ENCODE measurements at places on chromosomes 1 and 21. TPM values are rescaled to one million over a fixed set of nuclear protein-coding genes. Genes with fewer than 3 reads are reported as not detected.

DNA sequence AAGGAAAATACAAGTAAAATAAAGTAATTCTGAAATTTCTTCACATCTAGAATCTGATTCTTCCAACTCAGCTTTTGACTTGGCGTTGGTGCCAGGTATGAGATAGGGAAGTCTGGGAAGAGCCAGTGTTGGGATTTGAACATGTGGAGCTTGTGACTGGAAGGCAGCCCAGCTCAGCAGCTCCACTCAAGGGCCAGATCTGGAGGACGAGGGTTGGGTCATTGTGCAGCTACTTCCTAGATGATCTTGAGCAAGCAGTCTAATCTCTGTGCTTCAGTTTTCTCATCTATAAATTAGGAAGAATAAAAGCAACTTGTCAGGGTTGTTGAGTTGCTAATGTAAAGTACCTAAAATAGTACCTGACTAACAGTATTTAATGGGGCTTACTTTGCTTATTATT lies 5.0 kb downstream of the ADARB1 start:
- DNase-seq, result no peak

GRCh38 chr21:34100790-34101189 lies 27.4 kb downstream of the MRPS6 start:
- DNase-seq, result no peak

DNA sequence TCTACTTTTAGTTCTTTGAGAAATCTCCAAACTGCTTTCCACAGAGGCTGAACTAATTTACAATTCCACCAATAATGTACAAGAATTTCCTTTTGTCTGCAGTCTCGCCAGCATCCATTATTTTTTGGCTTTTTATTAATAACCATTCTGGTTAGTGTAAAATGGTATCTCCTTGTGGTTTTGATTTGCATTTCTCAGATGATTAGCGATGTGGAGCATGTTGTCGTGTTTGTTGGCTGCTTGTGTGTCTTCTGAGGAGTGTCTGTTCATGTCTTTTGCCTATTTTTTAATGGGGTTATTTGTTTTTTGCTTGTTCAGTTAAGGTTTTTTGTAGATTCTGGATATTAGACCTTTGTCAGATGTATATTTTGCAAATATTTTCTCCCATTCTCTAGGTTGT lies 131.5 kb downstream of the MAST2 start:
- no peak for DNase-seq

- DNase-seq, result no peak
Observed at GRCh38 chr1:147811273-147811672, 50.9 kb upstream of the GJA5 start.

DNA sequence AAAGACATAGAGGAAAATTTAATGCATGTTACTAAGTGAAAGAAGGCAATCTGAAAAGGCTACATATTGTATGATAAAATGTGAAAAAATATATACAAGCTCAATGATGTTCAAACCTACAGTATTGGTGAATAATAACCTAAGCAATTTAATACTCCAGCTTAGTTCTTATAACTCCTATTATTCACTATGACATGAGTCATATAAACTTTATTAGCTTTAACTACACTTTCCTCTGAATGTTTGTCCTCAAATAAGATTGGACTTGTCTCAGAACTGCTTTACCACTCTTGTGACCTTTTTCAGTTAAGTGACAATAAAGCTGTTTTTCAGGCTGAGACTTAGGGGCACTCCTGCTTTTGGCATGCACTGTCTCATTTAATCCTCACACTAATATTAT lies 50.9 kb downstream of the CNST start:
- DNase-seq, result no peak

DNA sequence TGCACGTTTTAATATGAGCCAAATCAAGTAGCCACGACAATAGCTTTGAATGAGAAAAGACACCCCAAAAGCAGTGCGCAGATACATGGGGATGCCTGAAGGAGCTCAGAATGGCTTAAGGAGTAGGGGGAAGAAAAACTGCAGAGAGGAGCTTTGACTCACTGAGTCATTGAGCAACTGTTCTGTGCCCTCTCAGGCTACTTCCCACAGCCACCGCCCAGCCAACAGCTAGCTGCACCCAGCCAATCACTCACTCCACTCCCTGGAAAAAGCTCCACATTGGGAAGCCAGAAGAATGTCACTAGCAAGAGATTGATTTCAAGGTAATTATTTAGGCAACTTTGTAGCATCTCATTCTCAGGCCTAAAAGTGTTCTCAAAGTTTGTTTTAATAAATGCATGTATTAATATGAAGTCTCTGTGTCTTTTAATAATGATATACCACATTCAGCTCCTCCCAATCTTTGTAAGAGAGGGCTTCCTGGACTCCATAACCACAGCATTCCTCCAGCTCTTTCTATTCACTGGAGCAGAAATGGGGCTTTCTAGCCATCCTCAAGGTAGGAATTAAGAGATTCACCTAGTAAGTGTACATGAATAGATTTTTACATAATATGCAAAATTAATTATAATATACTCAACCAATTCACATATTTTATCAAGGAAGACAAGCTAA lies 16.8 kb downstream of the DUSP10 start:
- DNase-seq, result peak; percentile 73

DNA sequence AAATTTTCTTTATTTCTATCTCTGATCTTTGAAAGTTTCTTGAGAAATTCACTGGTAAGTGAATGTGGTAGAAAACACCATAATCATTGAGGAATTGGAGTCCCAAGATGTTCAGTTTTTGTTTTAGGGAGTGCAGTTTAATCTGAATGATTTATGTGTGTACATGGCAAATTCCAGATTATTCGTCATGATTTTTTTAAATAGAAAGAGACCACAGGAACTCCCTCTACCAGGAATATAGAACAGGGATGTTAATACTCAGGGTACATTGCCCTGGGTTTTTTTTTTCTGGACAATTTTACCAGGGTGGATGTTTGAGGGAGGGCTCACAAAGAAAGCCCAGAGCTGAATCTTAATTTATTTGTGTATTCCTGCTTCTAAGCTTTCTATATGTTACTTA lies 109.0 kb downstream of the VPS13D start:
- DNase-seq, result no peak

GRCh38 chr1:182159443-182159842 lies 97.9 kb upstream of the ZNF648 start:
- DNase-seq, result no peak

DNA sequence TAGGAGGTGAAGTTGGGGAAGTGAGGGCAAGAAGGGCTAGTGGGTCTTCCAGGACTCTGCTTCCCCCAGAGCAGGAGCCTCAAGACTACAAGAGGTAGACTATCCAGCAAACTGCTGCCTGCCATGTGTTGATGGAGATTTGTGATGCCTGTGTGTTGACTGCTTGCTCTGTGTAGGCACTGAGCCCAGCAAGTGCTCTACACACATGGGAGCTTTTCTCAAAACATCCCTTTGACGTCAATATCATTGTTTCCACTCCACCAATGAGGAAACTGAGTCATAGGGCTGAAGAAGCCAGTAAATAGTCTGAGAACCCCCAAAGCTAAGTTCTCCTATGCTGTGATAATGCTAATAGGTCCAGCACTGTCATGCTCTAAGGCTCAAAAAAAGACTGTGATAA lies 207.2 kb upstream of the NFIA start:
- DNase-seq, result no peak

DNA sequence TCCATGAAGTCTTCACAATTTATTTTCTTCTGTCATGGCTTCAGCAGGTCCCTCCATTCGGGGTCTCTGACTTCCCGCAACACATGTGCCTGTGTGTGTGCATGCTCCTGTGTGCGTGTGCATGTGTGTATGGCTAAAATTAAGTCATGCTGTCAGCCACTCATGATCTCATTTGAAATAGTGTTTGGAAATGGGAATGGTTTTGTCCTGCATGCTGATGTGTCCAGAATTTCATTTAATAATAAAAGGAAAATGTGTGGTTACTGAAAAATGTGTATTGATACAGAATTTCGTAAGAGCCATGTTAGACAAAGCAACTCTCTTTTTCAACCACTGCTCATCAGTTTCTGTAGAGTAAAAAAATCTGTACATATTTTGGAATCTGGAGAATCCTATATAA lies 123.8 kb upstream of the PRDX6 start:
- DNase-seq, result no peak

DNA sequence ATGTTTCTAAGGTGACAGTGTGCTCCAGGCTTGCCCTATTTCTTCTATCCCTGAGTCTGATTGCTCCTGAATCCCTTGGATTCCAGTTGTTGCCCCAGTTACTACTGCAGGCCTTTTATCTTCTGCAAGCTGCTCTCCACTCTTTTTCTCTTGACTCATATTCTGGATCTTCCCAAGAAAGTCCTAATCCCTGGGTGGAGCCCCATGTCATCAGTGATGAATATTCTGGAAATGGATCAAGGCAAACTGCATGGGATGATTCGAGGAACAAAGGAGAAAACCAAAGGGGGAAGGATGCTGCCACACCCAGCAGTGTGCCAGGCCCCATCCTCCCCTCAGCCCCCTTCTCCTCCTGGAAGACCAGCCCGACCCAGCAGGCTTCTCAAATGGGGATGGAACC lies 63.3 kb upstream of the ATP2B4 start:
- DNase-seq, result no peak

DNA sequence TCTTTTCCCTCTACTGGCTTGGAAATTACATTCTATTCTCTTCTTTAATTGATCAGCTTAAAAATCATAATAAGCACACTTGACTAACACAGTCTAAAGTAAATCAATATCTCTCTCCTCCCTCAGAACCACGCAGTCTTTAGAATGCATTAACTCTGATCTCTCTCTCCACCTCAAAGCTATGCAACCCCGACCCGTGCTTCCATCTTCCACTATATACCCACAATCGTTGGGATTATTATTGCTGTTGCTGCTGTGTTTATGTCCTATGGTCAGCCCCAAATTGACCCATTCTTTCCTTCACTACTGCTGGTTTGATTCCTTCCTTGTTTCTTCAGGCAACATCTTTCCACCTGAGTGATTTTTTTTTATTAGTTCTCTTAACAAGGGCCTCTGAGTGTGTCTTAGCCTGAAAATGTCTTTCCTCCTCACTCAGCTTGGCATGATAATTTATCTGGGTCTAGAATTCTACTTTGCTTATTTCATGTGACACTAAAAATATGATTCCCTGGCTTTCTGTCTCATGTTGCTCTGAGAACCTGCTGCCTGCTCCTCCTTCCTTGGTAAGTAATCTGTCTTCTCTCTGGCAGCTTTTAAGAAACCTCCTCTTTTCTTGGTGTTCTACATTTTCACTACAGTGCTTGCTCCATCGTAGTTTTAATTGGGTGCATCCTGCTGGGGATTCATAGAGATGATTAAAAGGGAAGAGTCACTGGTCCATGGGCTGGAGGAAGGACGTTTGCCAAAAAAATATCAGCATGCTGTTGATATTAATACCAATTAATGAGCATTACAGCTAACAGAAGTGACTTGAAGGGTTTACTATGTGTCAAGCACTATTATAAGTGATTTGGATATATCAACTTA lies 472.2 kb downstream of the MATN1 start:
- DNase-seq, result no peak

GRCh38 chr21:45200581-45201296 lies 87.0 kb downstream of the POFUT2 start:
- no peak for DNase-seq

GRCh38 chr1:179953974-179954492 lies 577 bp upstream of the CEP350 start:
- no peak for DNase-seq

GRCh38 chr1:224054611-224055010 lies 59.3 kb upstream of the FBXO28 start:
- no peak for DNase-seq

DNA sequence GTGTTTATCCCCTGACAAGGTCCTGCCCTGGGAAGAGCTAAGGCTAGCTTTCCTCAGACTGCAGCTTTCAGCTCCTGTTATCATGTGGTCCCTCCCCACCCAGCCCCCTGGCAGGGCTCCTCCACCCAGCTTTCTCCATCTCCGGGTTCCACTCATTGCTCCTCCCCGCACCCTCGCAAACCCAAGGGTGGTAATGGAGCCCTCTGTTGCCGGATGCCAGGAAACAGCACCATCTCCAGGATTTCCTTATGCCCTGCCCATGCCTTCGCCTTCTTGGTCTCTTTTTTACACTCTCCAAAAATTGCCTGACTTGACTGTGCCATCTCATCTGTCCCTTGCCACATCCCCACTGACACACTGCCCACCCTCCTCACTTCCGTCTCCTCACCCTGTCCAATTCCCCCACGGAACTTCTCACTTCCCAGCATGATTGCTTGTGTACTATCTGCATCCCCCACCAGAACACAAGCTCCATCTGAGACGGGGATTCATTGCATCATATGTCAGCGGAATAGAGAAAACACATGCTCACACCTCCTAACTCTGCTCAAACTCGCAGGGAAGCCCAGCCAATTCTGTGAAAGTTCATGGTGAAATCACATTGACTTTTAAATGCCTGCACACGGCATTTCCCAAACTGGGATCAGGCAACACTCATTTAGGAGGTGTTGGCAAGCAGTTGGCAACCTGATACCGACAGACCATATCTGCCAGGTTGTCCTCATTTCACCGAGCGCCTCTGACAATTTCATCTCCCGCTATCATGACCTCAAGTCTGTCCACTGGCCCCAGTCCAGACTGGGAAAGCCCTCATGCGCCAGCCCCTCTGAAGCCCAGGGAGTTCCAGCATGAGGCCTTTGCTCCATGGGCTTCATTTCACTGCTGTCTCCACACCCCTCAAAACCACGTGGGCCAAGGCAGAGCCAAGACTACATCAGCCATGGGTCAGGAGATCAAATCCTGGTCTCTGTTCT lies 201.1 kb downstream of the MATN1 start:
- DNase-seq, result no peak

GRCh38 chr1:194602184-194602583 lies 1415.8 kb upstream of the B3GALT2 start:
- no peak for DNase-seq

DNA sequence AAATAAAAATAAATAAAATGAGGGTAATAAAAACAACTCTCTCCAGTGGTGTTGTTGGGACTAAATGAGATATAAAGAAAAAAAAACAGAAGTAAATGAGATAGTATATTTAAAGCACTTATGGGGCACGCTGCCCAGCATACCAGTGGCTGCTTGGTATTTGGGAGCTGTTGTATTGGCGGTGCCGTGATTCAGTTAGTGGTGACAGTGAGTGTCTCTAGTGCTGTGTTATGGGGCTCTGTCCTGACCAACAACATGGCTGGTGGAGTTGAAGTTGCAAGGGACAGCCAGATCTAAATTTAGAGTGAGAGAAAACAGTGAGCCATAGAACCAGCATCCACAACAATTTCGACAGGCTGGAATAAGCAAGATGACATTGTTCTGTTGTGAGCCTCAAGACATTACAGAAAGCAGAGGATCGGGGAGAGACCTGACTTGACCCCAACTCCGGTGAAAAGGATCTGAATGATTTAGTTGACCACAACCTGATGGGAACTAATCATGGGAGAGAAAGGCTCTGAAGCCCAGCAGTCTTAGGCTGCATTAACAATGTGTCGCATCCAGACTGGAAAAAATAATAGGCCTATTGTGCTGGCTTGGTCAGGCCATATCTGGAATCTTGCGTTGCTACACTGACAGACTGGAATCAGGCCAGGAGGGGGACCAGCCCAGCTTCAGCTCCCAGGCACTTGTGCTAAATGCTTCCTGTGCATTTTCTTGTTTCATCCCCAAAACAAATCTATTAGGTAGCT lies 2.4 kb upstream of the MFSD2A start:
- DNase-seq, result no peak

NBPF20 gene
- 2.7 TPM for total RNA-seq

All from upper lobe of right lung (tissue), 1 donor.